ENCODE measurements at places on chromosomes 1 and 21.

- DNase-seq = no peak
Measured at GRCh38 chr1:192568063-192568462, 7.5 kb upstream of the RGS1 start.

DNA sequence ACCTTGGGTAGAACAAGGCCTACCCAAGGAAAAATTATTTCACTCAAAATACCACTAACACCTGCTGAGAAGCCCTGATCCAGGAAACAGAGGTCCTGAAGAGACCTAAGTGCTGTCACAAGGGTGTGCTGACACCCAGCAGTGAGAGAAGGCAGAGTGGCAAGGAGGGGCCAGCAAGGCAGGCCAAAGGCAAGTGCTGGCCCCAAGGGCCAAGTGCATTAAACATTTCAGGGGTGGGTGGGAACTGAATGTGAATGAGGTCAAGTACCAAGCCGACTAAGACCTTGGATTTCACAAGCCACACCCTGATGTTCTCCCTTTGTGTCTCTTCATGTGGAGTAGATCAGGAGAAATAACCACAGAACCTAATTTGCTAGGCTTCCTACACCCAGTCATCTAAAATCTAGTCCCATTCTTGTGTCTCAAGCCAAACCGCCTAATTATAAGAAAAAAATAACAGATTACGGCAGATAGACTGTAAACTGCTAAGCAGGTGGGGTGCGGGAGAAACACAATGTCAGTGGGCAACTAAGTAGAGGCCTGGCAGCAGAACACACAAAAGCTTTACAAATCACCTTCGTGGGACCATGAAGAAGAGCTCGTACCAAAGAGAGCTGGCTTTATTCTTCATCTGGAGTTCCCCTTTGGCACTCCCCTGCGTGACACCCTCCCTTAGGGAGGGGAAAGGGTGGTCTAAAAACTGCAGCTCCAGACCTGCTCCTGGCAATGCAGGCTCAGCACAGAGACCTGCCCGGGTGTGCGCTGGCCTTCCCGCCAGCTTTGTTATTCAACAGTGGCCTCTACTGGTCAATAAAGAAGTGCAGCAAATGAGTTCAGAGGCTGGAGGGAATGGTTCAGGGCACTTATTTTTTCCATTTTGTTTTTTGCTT lies 8.7 kb downstream of the UBE2G2 start:
- DNase-seq = no peak

- DNase-seq = no peak
Measured at GRCh38 chr1:61171346-61171745, 89.0 kb downstream of the NFIA start.

- no peak for DNase-seq
Measured at GRCh38 chr21:34984356-34985058, 64.6 kb downstream of the RUNX1 start.

- DNase-seq = no peak
Measured at GRCh38 chr1:244962130-244962529, 97.8 kb upstream of the HNRNPU start.

GRCh38 chr1:101314244-101314643 lies 77.4 kb downstream of the S1PR1 start:
- DNase-seq = no peak

GRCh38 chr1:45012639-45013278 lies 705 bp downstream of the UROD start:
- DNase-seq = no peak

All from stimulated activated CD8-positive, alpha-beta memory T cell treated with anti-CD3 and anti-CD28 coated beads, Interleukin-7, amount 100 ng/mL, for 24 hours (primary cell).